Kidney (tissue), 22 donors: ENCODE measurements at places on chromosomes 1 and 21. TPM values are rescaled to one million over a fixed set of nuclear protein-coding genes. Genes with fewer than 3 reads are reported as not detected.

GRCh38 chr1:203058676-203058935, 27.2 kb downstream of the MYOG start:
- H3K4me3 ChIP-seq, result no peak overlapping the region
- no peaks in the 10 kb centered on the region for H3K4me1 ChIP-seq
- no peak for DNase-seq
- no peak overlapping the region for H3K27ac ChIP-seq
- H3K27me3 ChIP-seq, result no peaks in the 10 kb centered on the region

DNA sequence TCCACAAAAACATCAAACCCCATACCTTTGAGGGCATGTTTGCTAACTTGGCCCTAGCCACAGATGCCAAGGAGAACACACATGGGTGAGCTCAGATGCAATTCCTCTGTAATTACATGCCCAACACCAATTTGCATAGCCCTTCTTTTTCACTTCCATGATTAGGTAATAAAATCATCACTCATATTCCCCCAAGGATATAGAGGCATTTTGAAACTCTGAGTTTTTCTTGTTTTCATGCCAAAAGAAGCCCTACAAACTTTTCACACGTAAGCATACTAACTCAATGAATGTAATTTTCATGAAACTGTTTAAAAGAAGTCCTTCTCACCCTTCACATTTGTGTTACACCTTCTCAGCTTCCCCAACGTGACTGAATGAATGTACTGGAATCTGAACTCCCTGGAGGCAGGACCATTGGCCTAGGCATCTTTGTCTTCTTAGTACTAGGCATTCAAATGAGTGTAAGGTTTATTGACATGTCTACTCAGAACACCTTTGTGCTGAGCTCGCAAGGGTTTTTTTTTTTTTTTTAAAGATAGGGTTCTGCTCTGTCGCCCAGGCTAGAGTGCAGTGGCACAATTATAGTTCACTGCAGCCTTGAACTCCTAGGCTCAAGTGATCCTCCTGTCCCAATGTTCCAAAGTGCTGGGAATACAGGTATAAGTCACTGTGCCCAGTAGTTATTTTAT, 31.0 kb downstream of the FBXO42 start:
- no peaks in the 10 kb centered on the region for H3K36me3 ChIP-seq
- H3K27ac ChIP-seq, result no peak overlapping the region
- H3K4me3 ChIP-seq, result no peak overlapping the region
- DNase-seq, result no peak
- no peaks in the 10 kb centered on the region for H3K27me3 ChIP-seq

Gene TTLL7
- total RNA-seq, result 7.0 TPM

DNA sequence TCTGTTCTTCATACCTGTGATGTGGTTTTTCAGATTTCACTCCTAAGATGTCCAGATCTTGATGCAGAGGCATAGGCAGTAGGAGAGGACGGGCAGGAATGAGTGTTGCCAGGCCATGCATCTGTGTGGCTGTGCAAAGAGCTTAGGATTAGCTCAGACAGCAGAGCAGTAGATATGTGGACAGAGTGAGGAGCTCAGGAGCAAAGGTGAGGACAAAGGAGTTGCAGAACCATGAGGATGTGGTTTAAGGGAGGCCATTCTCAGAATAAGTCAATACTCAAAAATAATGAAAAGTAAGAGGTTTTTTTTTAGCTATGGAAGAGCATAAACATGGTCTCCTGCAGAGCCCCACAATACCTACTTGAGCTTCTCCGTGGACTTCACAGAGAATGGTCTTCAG, 158.3 kb downstream of the HHAT start:
- no peaks in the 10 kb centered on the region for H3K27me3 ChIP-seq
- no peak overlapping the region for H3K4me3 ChIP-seq
- no peaks in the 10 kb centered on the region for H3K36me3 ChIP-seq
- H3K4me1 ChIP-seq, result no peaks in the 10 kb centered on the region

DNA sequence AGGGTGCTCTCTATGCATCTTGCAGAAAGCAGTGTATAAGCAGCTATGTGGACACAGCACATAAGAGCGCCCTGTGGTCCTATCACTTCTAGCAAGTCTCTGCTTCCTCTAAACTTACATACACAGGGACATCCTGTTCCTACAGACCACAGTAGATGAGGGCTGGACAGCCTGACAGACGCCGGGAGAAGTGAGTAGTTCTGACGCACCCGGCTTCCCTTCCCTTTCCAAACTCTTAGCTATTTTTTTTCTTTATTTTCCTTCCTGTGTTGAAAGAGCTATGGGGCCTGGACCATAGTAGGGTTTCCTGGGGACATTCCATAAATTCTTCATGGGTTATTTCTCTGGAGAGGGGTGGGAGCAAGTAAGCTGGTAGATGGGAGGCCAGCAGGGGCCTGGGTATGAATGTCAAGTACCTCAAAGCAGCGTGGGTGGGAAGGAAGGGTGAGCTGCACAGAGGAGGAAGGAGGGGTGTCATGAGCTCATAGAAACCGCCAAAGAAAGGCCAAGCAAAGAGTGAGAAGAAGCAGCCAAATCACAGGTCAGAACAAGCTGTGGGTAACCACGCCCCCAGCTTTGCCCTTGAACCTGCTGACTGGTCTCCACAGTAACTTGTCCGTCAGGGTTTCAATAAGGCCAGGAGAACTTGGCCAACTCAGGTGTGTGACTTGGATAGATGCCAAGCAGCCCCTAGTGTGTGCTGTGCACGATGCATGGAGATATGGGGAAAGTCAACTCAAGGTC, 36.6 kb downstream of the PLXNA2 start:
- DNase-seq, result no peak
- H3K4me1 ChIP-seq, result peaks cover 3% of the 10 kb centered on the region
- no peak overlapping the region for H3K4me3 ChIP-seq
- no peaks in the 10 kb centered on the region for H3K36me3 ChIP-seq
- H3K27ac ChIP-seq, result peak overlapping the region; percentile 65
- H3K27me3 ChIP-seq, result no peaks in the 10 kb centered on the region

DNA sequence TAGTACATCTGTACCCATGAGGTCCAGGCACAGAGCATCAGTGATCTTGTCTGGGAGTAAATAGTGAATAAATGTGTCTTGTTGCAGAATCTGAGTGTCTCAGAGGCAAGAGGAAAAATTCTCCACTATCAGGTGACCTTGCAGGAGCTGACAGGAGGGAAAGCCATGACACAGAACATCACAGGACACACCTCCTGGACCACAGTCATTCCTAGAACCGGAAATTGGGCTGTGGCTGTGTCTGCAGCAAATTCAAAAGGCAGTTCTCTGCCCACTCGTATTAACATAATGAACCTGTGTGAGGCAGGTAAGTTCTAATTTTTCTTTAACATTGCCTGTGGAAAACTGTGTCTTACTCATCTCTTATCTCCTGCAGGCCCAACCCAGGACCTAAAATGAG, 43.1 kb downstream of the IL12RB2 start:
- no peak for DNase-seq
- H3K27ac ChIP-seq, result no peak overlapping the region
- no peaks in the 10 kb centered on the region for H3K27me3 ChIP-seq
- no peaks in the 10 kb centered on the region for H3K36me3 ChIP-seq

- H3K36me3 ChIP-seq, result no peaks in the 10 kb centered on the region
- H3K27ac ChIP-seq, result no peak overlapping the region
- no peaks in the 10 kb centered on the region for H3K4me1 ChIP-seq
- no peaks in the 10 kb centered on the region for H3K27me3 ChIP-seq
- DNase-seq, result no peak
- H3K4me3 ChIP-seq, result no peak overlapping the region
Observed at GRCh38 chr1:113146242-113147072, 73.5 kb downstream of the LRIG2 start.

DNA sequence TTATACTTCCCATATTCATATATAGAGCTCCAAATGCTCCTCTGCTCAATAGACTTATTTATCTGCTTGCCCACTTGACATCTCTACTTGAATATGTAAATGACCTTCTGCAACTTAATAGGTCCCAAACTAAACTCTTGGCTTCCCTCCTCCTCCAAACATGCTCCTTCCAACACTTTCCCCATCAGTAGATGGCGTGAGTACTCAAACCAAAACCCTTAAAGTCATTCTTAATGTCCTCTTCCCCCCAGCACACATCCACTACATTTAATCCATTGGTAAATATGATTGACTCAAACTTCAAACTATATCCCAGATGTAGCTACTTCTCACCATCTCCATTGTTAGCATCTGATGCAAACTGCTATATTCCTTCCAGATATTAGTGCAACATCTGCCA, 48.5 kb upstream of the PBX1 start:
- no peaks in the 10 kb centered on the region for H3K4me1 ChIP-seq
- H3K27me3 ChIP-seq, result no peaks in the 10 kb centered on the region
- no peaks in the 10 kb centered on the region for H3K36me3 ChIP-seq
- no peak for DNase-seq
- no peak overlapping the region for H3K27ac ChIP-seq
